ENCODE measurements at places on chromosomes 6 and 20.
A peak's percentile ranks its signal among the peaks of the same experiment; 100 is the strongest.

DNA sequence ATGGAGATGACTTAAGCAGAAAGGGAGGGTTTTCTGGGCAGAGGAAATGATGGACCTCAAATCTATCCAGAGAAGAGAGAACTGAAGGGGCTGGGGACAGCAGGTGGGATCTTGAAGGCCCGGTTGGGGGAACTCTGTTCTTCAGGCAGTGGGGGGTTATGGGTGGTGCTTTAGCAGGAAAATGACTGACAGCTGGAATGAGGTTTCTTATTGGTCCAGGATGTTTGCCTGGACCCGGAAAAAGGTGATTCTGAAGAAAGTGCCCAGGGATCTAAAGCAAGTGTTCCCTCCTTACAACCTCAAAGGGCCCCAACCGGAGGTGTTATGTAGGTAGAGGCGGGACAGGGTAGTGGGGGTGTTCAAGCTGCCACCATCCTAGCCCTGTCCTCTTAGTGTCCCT, 11.3 kb upstream of the LKAAEAR1 start:
- DNase-seq = no peak

- peak; percentile 30 for DNase-seq
Measured at GRCh38 chr20:24662752-24663365, 193.4 kb downstream of the SYNDIG1 start.

- DNase-seq = peak; percentile 62
Measured at GRCh38 chr20:61731363-61732181, 334.1 kb downstream of the TAF4 start.

- no peak for DNase-seq
Measured at GRCh38 chr6:45586216-45587171, 208.8 kb upstream of the SUPT3H start.

Data from fibroblast of upper back skin (primary cell).